Cortex of kidney (tissue), 1 donor: ENCODE measurements at places on chromosomes 6 and 20.

DNA sequence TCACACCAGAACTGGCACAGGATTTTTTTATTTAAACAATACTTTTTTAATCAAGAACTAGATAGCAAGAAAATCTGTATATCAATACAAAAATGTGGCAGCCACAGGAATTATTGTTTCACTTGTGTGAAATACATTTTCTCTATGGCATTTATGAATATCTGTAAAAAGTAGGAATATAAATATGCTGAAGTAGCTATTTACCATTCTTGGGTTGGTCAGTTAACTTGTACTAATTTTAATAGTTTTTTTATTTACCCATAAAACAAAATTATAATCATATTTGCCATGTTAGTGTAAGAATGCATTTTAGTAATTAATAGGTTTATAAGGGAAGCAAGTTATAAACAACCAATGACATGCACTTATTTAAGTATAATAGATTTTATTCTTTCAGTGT is 31.4 kb upstream of the TMEM30A start:
- no peak for DNase-seq

DNA sequence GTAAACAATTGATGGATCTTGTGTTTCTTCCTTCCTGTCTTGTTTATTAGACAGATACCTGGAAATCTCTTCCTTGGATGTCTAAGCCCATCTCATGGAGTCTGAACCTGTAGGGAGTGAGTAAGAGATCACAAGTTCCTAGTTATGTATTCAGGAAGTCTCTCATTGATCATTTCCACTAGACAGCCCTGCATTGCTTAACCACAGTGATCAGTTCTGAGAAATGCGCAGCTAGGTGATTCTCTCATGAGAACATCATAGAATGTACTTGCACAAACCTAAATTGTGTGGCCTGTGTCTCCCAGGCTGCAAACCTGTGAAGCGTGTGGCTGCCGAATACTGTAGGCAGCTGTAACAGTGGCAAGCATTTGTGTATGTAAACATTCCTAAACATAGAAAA is 39.1 kb downstream of the FAM120B start:
- DNase-seq: no peak

DNA sequence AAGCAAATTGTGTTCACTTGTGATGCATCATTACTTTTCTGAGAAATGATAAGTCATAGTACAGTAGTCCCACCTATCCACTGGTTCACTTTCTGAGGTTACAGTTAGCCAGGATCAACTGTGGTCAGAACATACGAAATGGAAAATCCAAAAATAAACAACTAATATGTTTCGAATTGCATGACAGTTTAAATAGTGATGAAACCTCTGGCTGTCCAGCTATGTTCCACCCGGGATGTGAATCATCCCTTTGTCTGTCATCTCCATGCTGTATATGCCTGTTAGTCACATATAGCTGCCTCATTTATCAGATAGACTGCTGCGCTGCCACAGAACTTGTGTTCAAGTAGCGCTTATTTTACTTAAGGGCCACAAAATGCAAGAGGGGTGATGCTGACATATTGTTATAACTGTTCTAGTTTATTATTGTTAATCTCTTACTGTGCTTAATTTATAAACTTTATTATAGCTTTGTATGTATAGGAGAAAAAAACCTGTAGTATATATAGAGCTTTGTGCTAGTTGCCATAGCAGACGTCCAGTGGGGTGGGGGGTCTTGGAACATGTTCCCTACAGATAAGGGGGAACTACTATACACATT is 29.2 kb downstream of the AFDN start:
- DNase-seq: no peak

GRCh38 chr6:45438849-45439406 is 61.2 kb upstream of the SUPT3H start:
- DNase-seq: no peak

- DNase-seq: no peak
Measured at GRCh38 chr20:37261714-37262113, at the start of gene GHRH. GHRH (minus strand) TSS chr20:37261814; CDS start chr20:37256889, 4,925 bp downstream.

DNA sequence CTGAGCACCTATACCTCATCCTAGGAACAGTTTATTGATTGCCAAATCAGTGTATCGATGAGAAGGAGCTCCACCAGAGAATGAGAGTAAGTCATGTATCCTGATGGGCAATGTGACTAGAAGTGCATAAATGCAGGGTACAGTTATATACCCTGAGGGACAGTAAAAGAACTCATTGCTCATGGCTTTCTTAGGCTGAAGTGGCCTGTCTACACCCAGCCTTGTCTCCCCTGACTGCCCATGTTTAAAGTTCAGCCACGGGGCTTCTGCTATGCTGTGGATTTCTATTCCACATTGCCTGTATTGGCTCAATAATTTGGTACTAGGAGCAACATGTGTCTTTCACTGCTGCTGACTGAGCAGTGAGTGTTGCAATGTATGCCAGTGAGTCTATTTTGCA is 400.4 kb upstream of the IMPG1 start:
- DNase-seq: no peak

- no peak for DNase-seq
Measured at GRCh38 chr6:37456126-37456525, 23.1 kb downstream of the CMTR1 start.

DNA sequence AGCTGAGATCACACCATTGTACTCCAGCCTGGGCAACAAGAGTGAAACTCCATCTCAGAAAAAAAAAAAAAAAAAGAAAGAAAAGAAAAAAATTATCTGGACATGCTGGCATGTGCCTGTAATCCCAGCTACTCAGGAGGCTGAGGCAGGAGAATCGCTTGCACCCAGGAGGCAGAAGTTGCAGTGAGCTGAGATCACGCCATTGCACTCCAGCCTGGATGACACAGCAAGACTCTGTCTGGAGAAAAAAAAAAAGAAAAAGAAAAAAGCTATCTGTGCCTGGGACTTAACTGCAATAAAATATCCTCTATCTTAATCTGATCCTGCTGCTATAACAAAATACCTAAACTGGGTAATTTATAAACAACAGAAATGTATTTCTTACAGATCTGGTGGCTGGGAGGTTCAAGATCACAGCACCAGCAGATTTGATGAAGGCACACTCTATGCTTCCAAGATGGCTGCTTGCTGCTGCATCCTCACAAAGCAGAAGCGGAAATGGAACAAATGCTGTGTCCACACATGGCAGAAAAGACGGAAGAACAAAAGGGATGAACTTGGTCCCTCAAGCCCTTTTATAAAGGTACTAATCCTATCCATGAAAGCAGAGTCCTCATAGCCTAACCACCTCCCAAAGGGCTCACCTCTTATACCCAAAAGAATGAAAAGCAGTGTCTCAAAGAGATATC is 273.3 kb upstream of the JARID2 start:
- DNase-seq: no peak
